Daoy (cell line): ENCODE measurements at places on chromosomes 1 and 21. TPM values are rescaled to one million over a fixed set of nuclear protein-coding genes. Genes with fewer than 3 reads are reported as not detected.

OPRD1 gene
- total RNA-seq, result 0.21 and 0.34 TPM in 2 replicates

OSCP1 gene
- 6.3 and 16.9 TPM in 2 replicates for total RNA-seq

PLA2G2A gene
- not detected in 2 replicates for total RNA-seq

CR1L gene
- 0.21 and 0.69 TPM in 2 replicates for total RNA-seq

KRTAP6-2 gene
- not detected in 2 replicates for total RNA-seq

ANKRD35 gene
- not detected in 2 replicates for total RNA-seq

LENEP gene
- total RNA-seq, result not detected in 2 replicates

SLAMF6 gene
- total RNA-seq, result not detected in 2 replicates

MFAP2 gene
- 150 and 213 TPM in 2 replicates for total RNA-seq

ZNF593OS gene
- total RNA-seq, result not detected in 2 replicates

HSD11B1 gene
- not detected in 2 replicates for total RNA-seq

SELE gene
- 0.24 and 0.80 TPM in 2 replicates for total RNA-seq

YBX1 gene
- 888 and 951 TPM in 2 replicates for total RNA-seq

NBPF6 gene
- not detected in 2 replicates for total RNA-seq

TAS1R1 gene
- total RNA-seq, result not detected in 2 replicates

APOBEC4 gene
- not detected in 2 replicates for total RNA-seq

TMEM82 gene
- not detected in 2 replicates for total RNA-seq

PIGR gene
- not detected in 2 replicates for total RNA-seq

DISC1 gene
- total RNA-seq, result 3.4 and 3.8 TPM in 2 replicates

PLA2G2D gene
- total RNA-seq, result not detected in 2 replicates

LRRC8C gene
- 7.4 and 10.2 TPM in 2 replicates for total RNA-seq

BATF3 gene
- total RNA-seq, result 3.1 and 12.4 TPM in 2 replicates

GLMN gene
- 56.3 and 57.3 TPM in 2 replicates for total RNA-seq

RNF186 gene
- not detected in 2 replicates for total RNA-seq

GJB3 gene
- total RNA-seq, result not detected in 2 replicates

NBPF10 gene
- total RNA-seq, result 0.46 and 1.0 TPM in 2 replicates

RCSD1 gene
- total RNA-seq, result 0.23 and 0.83 TPM in 2 replicates

TXNIP gene
- total RNA-seq, result 2.6 and 2.8 TPM in 2 replicates

SLC9C2 gene
- total RNA-seq, result not detected in 2 replicates

FTCD gene
- 0.34 TPM in 1 of 2 replicates, not detected in the other for total RNA-seq

C1orf87 gene
- not detected in 2 replicates for total RNA-seq
